ENCODE measurements at places on chromosomes 7 and 10.

DNA sequence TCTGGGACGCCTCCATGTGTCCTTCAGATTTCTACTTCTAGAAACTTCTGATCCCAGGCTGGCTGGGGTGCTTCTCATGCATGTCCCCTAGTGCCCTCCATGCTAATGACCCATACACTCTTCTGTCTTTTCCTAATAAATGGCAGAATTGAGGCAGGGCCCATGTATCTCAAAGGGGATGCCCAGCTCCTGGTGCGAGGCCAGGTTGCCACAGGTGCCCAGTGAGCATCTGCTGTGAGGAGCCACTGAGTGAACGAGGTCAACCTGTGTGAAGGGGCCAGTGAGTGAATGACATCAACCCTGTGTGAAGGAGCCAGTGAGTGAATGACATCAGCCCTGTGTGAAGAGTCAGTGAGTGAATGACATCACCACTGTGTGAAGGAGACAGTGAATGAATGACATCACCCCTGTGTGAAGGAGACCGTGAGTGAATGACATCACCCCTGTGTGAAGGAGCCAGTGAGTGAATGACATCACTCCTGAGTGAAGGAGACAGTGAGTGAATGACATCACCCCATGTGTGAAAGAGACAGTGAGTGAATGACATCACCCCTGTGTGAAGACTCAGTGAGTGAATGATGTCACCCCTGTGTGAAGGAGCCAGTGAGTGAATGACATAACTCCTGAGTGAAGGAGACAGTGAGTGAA, 478.9 kb downstream of the PTPRN2 start:
- no peak for DNase-seq

DNA sequence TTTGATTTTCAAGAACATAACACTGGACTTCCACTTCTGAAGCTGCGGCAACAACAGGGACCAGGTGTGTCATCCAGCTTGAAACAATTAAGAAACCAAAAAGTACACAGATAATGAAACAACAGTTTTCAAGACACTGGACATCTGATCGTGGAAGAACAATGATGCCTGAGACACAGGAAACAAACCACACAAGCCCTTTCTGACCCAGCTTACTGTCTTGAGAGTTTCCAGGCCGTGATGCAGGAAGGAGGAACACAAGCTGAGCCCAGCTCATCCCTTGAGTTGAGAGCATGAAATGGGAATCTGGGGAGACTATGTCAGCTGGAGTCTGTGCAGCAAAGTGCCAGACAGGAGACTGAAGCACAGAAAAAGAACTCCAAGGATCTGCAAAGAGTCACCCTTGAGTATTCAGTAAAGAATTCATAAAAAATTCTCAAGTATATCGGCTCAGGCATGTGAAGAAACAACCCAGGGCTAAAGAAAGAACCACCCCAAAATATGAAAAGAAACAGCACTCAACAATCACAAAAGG, 91.6 kb downstream of the RNF32 start:
- DNase-seq, result no peak

- no peak for DNase-seq
Observed at GRCh38 chr10:10493833-10494232, 523.8 kb upstream of the CELF2 start.

DNA sequence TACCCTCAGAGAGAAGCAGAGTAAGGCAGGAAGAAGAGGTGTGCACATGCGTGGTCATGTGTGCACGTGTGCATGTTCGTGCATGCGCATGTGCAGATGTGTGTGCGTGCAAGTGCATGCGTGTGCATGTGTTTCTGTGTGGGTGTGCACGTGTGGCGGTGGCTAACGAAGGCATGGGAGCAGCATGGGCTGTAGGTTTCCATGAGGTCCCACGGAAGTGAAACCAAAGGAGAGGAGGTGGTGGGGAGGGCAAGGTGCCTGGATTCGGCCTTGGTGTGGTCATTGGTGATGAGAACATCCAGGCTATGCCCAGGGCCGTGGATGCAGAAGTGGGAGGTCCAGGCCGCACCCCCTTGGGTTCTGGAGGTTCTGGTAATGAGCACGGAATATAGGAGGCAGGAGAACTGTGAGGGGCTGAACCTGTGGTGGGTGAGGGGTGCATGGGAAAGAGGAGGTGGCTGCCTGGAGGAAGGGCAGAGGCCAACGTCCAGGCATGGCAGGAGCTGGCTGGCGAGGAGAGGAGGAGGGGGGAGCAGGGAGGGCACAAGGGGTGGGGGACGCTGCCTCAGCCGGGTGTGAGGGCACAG, 2.4 kb upstream of the INPP5A start:
- DNase-seq, result no peak

DNA sequence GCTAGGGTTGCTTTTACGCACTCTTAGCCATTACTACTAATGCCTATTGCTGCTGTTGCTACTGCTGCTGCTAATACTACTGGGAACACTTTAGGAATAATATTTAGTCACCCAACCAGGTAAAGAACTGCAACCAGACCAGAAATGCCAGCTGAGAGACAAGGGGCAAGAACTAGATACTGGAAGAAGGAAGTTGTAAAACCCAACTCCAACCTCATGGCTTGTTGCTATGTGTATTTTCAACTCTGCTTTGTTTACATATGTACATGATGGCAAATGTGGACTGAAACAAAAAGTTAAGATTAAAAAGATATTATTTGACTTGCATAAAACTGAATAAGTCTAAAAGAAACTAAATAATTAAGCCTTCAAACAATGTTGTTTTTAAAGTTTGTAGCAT, 177.7 kb downstream of the GNAT3 start:
- no peak for DNase-seq

DNA sequence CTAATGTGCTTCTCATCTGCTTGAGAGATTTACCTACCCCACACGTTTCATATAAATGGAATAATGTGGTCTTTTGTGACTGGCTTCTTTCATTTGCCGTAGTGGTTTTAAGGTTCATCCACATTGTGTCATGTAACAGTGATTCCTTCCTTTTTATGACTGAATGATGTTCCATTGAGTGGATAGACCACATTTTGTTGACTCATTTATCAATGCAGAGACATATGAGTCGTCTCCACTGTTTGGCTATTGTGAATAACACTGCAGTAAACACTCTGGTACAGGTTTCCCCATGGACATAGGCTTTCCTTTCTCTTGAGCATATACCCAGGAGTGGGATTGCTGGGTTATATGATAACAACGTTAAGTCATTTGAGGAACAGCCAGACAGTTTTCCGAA, 2.0 kb upstream of the AOC1 start:
- DNase-seq, result no peak

GRCh38 chr10:33229252-33229948, 105.1 kb downstream of the NRP1 start:
- DNase-seq, result no peak

GRCh38 chr10:127485153-127485857, 63.8 kb upstream of the NPS start:
- no peak for DNase-seq

DNA sequence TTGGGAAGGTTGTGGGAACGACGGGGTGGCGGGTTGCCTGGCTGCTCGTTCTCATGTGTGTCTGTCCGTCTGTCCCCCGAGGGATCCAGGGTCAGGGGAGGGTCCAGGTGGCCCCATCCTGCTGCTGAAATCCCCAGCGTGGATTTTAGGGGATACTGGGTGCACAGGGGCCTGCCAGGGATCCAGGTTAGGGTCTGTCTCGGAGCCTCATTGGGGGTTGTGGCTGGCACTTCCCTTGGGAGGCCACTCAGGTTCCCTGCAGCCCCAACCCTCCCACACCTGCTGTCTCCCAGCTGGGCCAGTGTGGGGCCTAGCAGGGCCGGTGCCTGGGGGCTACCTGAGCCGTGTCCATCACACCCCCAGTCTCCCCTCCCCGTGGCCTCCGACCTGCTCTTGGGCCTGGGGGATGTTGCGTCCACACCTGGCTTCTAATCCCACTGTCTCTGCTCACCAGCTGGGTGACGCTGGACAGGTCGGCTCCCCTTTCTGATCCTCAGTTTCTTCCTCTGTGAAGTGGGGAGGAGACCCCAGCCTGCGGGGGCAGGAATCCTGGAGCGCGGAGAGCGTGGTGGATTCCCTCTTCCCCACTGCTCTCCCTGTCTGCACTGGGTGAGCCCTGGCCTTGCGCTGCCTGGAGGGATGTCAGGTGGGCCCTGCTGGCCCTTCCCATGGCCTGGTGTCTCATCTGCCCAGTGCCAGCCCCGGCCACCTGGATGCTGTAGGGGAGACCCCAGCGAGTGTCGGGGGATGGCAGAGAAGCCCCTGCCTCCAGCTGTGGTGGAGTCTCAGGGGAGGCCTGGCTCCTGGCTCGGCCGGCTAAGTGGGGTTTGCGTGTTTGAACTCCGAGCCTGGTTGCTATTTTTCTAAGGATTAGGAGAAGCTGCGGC, 81.6 kb downstream of the UNCX start:
- no peak for DNase-seq

DNA sequence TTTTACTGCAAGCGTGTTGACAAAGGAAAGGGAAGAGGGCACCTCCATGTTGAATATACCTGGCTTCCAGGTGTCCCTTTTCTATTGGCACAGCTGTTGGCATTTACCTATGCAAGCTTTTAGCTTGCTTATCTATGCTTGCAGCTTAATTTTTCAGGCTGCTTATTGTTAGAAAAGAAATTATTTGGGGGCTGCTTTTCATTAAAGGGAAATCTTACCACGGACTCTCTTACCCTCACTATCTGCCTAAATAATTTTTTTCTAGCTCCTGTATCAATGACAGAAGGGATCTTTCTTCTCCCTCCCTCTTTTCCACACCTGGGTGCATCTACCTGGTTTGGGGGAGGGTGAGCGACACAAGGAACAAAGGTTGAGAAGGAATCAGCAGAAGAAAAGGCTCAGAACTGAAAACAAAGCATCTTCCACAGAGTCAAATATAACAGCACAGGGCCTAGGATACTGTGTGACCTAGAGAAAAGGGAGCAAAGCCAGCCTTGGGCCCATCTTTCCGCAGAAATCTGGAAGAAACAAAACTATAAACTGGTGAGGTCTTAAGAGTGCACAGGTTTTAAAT, 15.2 kb upstream of the GJC3 start:
- DNase-seq, result no peak

- no peak for DNase-seq
Observed at GRCh38 chr7:21656081-21656480, 113.2 kb downstream of the DNAH11 start.

GRCh38 chr7:35280902-35281301, 27.0 kb upstream of the TBX20 start:
- no peak for DNase-seq

DNA sequence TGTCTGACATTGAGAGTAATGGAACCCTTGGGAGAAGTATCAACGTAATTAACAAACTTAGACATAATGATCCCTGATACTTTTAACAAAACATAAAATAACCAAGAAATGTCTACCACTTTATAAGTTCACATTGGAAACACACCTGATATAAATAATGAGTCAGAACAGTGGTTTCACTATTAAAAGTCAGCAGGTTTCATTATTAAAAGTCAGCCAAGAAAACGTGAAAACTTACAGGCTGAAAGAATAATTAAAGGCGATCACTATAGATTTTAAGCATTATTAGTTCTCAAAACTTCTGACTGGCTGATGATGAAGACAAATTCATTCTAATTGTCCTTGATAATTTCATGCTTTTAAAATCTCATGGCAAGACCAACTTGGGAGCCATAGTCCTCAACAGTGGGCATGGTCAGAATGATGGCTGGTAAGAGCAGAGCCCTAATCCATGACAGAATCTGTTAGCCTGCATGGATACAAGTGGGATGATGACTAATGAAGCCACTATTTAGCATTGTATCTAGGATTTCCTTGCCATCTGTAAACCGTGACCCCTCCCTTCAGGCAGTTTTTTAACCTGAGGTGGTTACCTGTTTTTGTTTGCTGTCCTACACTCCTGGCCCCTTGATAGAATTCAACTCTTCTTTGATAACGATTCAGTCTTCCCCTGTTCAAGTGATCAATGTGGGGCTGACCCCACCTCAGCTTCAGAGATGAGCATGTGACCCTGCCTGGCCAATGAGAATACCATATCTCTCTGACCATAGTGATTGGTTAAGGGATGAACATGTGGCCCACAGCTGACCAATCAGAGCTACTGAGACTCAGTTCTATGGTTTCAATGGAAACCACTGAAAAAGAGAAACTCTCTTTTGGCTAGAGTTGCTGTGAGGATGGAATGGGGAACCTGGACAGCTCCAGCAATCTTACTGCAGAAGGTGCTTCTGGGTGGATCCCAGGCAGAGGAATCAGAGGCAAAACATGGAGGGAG, 151.0 kb downstream of the PLPP4 start:
- no peak for DNase-seq

GRCh38 chr10:9038146-9038714, 983.7 kb downstream of the GATA3 start:
- no peak for DNase-seq

GRCh38 chr7:4751398-4751947, 23.9 kb upstream of the AP5Z1 start:
- no peak for DNase-seq

DNA sequence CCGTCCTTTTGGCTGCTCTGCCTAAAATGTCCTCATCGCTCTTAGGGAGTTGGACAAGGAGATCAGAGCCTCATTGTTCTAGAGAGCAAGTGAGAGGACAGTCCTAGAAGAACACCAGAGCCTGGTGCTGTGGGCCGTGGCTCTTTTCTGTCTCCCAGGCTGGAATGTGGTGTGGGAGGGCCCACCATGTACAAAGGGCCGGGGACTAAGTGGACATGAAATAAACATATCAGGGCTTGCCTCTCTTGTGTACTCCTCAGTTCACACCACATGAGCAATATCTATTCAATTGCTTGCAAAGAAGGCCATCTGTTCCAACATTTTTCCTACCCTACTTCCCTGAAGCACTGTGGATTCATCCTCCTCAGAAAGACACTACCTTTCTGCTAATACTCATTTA, 510.4 kb downstream of the SUGCT start:
- no peak for DNase-seq

DNA sequence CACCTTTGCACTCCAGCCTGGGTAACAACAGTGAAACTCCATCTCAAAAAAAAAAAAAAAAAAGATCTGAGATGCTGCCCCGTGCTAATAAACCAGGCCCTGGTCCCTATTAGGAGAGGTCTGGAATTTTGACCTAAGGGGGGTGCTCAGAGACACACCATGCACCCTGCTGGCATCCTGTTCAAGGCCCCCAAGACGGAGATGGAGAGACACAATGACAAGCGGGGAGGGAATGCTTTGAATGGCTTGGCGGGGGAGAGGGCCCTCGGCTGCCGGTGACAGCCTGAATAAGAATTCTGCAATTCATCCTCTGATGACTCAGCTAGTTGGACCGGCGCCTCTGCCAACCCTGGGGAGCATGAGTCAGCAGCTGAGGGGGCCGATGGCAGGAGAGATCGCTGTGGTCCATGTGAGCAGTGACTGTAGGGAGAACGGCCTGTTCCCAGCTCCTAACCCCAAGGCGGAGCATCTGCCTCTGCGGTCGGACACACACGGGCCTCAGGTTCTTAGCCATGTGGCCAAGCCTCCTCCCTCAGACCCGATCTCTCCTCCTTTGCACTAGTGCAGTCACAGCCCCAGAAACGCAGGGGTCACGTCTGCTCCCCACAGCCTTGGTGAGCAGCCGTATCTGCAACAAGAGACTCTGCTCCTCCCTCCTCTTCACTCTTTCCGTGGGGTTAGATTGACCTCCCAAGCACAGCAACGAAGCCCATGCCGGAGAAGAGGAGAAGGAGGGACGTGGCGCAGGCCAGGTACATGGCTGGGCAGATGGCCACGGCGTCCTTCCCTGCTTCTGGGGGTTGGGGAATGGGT, 14.9 kb downstream of the TRIM56 start:
- peak; percentile 41 for DNase-seq
